ENCODE measurements at places on chromosomes 16 and 17.

- DNase-seq = peak; percentile 90
Measured at GRCh38 chr16:11014136-11014535, 69.8 kb downstream of the CLEC16A start.

- no peak for DNase-seq
Measured at GRCh38 chr16:30511509-30511908, 14.9 kb downstream of the ZNF768 start.

DNA sequence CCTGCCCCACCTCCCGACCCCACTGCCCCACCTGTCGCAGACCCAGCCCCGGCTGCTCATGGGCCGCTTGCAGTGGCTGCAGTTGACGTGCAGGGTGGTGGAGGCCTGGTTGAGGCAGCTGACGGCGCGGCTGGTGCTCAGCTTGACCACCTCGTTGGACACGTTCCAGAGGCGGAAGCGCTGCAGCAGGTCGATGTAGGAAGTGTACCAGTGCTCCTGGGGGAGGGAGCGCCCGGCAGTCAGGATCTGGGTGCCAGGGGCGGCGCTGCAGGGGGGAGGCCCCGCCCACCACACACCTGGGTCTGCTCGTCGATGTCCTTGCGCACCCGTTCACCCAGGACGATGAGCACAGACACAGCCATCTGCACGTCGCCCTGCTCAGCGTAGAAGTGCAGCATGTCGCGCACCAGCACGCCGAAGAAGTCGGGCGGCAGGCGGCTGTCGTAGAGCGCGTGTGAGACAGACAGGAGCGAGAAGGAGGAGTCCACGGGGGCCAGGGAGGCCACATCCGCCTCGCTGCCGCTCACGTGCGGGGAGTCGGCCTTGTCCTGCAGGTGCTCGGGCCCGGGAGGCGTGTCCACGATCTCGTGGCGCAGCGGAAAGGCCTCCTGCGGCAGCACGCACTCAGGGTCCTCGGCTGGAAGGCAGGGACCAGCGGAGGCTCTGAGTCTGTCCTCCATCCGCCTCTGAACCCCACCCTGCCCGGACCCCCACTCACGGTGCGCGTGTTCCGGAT lies 995 bp upstream of the JMJD8 start:
- no peak for DNase-seq

DNA sequence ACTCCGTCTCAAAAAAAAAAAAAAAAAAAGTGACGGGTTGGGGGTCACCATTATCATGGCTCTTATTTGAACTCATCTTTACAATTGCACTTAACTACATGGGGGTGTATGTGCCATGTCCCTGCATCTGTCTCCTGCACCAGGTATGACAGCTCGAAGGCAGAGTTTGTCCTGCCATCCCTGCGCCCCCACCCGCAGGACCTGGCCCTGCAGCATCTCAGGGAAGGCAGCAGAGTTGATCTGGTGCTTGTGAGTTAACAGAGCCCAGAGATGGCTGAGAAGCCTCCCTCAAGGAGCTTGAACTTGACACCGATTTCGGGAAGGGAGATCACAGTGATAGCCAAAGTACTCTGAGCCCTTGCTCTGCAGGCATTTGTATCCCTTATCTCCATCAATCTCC lies 44.8 kb downstream of the C16orf82 start:
- DNase-seq = no peak

- DNase-seq = no peak
Measured at GRCh38 chr16:23544436-23544835, 12.7 kb downstream of the EARS2 start.

DNA sequence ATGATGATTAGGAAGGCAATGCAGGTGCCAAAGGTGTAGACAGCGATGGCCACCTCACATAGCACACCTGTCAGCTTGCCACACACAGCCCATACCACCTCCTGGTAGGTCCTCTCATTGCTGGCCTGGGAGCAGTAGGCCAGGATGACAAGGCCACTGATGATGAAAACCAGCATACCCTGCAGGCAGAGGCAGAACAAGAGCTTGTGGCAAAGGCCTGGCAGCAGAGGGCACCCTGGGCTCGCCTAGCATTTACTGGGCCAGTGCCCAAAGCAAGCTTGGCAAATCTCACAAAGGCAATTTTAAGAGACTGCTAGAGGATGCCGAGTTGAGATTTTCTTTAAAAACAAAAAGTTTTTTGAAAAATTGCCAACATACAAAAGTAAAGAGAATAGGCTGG lies 5.9 kb downstream of the SLC38A7 start:
- no peak for DNase-seq

GRCh38 chr16:67456391-67457081 lies 24.4 kb downstream of the ATP6V0D1 start:
- no peak for DNase-seq

GRCh38 chr17:56823848-56824247 lies 9.9 kb downstream of the C17orf67 start:
- DNase-seq = no peak

GRCh38 chr17:60577147-60577915 lies 22.7 kb upstream of the PPM1D start:
- DNase-seq = peak; percentile 84

DNA sequence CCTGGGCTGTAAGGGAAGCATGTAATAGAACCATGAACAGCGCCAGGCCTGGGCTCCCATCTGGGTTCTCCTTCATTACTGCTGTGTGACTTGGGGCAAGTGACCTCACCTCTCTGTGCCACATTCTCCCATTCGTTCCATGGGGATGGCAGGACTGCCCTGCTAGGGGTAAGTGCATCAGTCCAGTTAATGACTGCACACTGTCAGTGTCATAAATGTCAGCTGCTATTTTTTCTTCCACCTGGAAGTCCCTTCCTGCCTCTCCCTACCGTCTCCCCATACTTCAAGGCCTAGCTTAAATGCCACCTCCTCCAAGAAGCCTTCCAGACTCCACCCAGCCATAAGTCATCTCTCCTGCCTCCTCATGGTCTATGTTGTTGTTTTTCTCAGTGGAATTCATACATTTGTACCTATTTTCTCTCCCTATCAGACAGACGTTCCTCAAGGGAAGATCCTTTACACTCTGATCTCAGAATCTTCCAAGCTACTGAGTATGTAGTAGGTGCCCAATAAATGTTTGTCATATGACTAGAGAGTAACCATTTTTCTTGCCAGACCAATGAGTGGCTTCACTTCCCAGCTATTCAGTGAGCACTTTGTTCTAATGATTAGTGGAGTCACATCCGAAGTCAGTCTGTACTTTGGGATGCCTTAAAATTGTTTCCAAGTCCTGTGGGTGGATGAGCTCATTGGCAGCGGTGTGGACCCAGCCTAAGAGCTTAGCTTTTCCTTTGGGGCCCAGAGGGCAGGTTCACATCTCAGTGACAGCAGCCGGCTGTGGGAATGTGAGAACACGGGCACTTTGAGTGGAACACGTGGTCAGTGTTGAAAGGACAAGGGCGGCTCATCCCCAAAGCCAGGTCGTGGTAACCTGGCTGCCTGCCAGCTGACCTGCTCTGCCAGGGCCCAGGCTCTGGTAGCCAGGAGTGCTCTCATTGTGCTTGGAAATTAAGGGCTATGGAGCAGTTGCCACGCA lies 147.5 kb upstream of the GSE1 start:
- no peak for DNase-seq

DNA sequence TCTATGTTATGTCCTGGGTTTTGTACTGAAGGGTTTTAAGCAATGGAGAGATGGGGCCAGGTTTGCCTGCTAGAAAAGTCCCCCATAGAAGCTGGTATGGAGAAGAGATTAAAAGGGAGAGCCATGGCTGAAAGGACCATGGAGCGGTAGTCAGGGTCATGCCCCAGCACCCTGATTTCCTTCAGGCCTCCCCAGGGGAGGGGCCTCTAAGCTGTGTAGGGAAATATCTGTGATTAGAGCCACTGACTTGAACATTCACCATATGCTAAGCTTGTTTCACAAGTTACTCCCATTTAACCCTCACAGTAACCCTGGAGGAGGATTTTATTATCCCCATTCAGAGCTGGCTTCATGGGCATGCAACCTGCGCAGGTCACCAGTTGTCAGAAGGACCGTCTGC lies 3.8 kb upstream of the ATP2A3 start:
- no peak for DNase-seq

GRCh38 chr17:3907483-3908216 lies 8.6 kb downstream of the P2RX1 start:
- DNase-seq = no peak

GRCh38 chr16:81319221-81319912 lies 4.6 kb downstream of the GAN start:
- peak; percentile 60 for DNase-seq

DNA sequence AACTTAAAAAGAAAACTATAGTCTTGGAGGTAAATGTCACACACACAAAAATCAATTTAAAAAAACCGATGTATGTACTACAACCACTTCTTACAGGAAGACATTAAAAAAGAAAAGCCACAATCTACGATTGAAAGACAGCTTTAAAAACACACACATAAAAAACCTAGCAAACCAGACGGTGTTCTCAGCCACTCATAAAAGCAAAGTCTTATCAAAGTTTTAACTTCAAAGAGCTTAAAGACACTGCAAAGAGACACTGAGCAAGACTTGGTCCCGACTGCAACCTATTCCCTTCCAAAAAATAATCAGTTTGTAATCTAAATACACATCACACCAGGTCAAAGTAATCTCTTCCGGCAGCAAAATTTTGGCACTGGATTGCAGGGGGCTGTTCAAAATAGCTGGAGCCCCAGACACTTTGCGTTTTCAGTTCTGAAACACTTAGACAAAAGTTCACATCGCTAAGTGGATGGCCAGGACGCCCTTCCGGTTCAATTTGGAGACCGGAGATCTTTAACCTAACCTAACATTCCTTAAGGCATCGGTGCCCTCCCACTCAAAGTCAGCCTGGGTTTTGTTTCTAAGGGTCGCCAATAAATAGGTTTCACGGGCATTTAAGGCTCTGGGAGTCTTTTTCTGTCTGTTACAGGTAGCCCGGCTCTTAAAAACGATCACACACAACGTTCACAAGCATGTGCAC lies 2.6 kb downstream of the ZCCHC14 start:
- DNase-seq = no peak

- no peak for DNase-seq
Measured at GRCh38 chr17:73652886-73653480, 8.7 kb upstream of the SDK2 start.

DNA sequence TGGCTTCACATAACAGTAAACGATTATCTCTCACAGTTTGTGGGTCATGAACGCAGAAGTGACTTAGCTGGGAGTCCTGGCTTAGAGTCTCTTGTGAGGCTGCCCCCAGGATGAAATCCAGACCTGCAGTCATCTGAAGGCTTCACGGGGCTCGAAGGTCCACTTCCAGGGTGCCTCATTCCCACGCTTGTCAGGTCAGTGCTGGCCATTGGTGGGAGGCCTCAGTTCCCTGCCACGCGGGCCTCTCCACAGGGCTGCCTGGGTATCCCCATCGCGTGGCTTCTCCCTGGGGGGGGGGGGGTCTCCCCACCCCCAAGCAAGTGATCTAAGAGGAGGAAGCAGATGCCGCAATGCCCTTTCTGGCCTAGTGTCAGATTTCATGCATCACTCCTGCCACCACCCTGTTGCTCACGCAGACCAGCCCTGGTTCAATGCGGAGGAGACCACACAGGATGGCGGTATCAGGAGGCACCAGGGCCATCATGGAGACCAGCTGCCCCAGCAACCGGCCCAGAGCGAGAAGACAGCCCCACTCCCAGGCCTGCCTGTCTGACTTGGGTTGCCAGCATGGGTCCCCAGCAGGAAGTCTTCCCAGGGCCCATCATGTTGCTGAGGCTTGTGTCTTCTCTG lies 77.3 kb upstream of the CDH5 start:
- no peak for DNase-seq

- no peak for DNase-seq
Measured at GRCh38 chr17:17082878-17083277, 40.6 kb downstream of the MPRIP start.

DNA sequence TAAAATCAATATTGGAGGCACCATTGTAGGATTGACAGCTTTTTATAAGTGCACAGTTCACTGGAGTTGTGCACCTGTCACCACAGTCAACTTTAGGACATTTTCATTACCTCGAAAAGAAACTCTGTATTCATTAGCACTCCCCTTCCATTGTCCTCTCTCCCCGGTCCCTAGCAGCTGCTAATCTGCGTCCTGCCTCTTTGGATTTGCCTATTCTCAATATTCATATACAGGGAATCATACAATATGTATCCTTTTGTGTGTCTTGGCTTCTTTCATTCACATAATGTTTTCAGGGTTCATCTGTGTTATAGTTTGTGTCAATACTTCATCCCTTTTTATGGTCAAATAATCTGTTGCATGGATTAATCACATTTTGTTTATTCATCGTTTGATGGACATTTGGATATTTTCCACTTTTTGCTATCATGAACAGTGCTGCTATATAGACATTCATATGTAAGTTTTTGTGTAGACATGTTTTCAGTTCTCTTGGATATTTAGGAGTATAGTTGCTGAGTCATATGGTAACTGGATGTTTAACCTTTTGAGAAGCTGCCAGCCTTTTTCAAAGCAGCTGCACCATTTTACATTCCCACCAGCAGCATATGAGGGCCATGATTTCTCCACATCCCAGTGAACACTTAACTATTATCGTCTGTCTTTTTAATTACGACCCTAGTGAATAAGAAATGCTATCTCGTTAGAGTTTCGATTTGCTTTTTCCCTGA lies 9.8 kb downstream of the DNAJA3 start:
- DNase-seq = no peak

DNA sequence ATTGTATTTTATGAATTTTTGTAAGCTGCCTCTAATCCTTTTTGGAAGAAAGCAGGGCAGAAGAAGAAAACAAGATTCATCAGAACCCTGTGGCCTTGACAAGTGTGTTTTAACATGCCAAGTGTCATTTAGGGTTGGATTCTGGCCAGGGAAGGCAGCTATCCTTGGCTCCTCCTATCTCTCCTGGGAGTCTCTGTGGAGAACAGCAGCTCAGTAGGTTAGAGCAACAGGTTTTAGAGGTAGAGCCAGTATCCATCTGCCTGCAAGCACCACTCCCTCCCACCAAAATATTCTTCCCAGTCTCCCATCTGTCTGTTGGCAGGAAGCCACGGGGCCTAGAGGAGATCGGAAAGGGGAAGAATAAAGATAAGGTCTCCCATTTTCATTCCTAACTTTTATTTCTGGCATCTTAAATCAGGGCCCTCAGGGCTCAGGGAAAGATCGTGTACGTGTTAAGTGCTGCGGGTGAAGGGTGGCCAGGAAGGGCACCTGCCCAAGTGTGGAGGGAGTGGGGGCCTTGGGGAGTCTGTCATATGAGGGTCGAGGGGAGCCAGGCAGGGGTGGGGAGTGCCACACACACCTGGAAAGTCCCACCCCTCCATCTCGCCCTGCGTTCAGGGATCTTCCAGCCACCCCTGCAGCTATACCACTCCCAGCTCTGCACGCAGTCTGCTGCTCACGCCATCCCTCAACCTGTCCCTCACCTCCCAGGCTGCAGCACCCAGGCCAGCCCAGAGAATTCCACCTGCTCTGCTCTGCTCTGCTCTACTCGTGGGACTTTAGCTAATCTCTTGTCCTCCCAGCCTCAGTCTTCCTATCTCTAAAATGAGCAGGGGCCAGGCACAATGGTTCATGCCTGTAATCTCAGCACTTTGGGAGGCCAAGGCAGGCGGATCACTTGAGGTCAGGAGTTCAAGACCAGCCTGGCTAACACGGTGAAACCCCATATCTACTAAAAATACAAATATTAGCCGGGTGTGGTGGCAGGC lies 17.1 kb upstream of the CPSF4L start:
- no peak for DNase-seq

GRCh38 chr16:15705064-15705565 lies 55.1 kb downstream of the NDE1 start:
- no peak for DNase-seq

All from mesenchymal stem cell (in vitro differentiated cells and primary cell).